Activated CD4-positive, alpha-beta T cell treated with anti-CD3 and anti-CD28 coated beads for 24 hours (primary cell): ENCODE measurements at places on chromosomes 12 and 14.

DNA sequence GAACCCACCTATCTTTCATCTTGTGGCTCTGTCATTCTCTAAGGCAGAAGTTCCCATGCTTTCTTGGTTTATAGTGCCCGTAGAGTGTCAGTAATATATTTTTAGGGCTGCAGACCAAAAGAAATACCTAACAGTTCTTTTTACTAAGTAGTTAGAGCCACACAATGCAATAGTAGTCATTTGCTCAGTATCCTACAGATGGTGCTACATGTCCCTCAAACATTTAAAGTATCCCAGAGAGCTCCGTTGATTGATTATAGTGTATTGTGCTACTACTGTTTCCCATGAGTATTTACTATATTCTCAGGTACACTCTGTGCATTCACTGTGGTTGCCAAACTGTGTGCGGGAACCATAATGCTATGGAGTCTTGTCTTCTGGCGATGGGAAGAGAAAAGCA is 4.7 kb upstream of the PLBD1 start:
- DNase-seq: no peak

- DNase-seq: no peak
Observed at GRCh38 chr14:23931721-23932289, 21.8 kb upstream of the DHRS4 start.

- DNase-seq: no peak
Observed at GRCh38 chr14:98187281-98187680, 1084.7 kb downstream of the BCL11B start.

DNA sequence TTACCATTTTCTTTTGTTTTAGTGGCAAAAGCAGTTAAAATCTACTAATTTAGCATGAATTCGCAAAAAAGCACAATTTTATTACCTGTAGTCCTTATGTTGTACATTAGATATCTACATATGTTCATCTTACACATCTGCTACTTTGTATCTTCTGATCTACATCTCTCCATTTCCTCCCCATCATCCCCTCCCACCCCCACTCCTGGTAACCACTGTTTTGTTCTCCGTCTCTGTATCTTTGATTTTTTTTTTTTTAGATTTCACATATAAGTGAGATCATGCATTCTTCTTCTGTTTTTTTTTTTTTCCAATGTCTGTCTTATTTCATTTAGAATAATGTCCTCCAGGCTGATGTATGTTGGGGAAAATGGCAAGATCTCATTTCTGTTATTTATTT is 922.7 kb downstream of the VRK1 start:
- no peak for DNase-seq

DNA sequence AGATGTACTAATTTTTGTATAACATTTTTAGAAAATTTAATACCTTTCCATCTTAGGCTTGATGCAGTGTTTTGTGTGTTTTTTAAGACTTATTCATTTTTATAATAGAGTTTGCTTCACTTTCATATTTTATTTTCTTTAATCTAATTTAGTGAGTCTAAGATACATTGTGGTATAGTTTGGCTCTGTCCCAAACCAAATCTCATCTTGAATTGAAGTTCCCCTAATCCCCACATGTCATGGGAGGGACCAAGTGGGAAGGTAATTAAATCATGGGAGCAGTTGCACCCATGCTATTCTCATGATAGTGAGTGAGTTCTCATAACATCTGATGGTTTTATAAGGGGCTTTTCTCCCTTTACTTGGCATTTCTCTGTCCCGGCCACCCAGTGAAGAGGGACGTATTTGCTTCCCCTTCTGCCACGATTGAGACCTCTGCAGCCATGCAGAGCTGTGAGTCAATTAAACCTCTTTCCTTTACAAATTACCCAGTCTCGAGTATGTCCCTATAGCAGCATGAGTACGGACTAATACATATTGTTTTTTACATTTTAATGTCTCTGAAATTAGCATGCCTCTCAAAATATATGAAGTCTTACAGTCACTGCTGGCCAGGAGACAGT is 34.9 kb downstream of the GABARAPL1 start:
- DNase-seq: no peak

DNA sequence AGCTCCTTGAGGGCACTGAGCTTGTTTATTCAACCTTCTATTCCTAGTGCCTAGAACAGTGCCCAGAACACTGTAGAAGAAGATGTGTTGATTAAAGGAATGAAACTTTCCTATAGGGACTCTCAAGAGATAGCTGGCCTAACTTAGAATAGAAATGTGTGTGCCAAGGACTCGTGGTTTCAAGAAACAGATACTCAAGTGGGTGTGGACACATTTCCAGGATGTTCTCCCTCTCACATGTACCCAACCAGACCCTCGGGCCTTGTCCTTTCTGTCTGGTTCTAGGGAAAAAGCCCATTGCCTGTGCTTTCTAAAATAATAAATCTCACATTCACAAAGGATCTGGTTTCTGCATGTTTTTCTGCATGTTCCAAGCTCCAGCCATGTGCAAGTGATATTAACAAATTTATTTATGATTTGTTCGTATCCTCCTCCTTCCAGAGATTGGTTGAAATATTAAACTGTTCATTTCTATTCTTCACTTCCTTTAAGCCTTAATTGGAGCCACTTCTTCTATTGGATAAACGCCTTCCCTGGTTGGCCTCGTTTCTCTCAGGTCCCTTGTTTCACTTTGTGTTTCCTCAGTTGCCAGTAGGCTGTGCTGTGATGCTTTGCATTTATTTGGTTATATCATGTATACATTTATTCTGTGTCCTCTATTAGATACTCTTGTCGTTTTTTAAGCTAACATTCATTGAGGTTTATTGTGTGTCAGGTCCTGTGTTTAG is 89.8 kb downstream of the CRADD start:
- DNase-seq: no peak

- DNase-seq: no peak
Observed at GRCh38 chr14:99264691-99265450, 7.1 kb downstream of the BCL11B start.

DNA sequence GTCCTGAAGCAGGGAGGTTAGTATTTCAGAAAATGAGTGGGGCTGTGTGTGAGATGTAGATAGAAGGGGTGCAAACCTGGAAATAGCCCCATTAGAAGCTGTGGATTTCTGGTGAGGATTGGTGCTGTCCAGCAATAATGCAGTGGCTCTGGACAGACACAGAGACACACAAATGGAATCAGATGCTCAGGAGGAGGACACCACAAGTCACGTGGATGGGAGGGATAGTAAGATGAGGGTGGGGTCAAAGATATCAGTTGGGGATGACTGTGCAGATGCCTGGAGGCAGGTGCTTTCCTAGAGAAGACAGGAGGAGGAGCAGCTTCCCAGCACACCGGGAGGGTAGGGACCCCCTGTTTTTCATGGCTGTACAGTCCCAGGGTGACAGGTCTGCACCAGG is 136.5 kb downstream of the PLXNC1 start:
- no peak for DNase-seq

DNA sequence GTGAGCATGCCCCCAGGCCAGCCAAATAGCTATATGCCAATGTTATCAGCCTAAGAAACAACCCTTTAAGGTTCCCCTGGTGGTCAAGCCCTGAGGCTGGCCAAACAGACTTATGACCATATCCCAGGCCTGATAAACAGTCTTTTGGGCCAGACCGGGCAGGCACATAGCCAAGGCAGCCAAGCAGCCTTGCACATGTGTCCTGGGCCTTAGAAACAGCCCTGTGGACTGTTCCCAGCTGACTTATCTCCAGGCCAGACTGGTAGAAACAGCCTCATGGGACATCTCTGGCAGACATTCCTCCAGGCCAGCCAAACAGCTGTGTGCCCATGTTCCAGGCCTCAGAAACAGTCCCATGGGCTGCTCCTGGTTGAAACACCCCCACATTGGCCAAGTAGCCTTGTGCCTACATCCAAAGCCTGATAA is 295.0 kb upstream of the MGAT4C start:
- DNase-seq: no peak

- DNase-seq: no peak
Observed at GRCh38 chr12:124884587-124885438, 21.1 kb upstream of the SCARB1 start.

DNA sequence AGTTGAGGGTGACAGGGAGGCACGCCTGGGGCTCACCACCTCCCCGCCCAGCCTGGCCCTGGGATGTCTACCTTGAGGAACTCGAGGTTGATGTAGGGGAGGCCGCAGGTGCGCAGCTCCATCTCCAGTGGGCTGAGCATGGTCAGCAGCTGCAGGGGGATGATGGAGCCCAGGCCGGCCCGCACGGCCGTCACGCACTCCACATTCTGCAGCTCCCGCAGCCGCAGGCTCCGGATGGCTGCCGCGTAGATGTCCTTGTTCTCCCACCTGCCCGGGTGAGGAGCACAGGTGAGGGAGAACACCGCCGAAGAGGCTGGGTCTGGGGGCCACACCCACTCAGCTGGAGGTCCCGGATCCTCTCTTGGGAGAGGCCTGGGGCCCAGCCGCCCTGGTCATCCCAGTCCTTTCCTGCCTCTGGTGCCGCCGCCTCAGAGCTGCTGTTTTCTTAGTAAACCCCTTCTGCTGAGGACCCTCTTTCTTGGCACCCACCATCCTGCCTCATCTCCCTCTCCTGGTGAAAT is 38.2 kb downstream of the TRAFD1 start:
- DNase-seq: no peak

- no peak for DNase-seq
Observed at GRCh38 chr14:50531595-50532501, 521 bp downstream of the MAP4K5 start.

DNA sequence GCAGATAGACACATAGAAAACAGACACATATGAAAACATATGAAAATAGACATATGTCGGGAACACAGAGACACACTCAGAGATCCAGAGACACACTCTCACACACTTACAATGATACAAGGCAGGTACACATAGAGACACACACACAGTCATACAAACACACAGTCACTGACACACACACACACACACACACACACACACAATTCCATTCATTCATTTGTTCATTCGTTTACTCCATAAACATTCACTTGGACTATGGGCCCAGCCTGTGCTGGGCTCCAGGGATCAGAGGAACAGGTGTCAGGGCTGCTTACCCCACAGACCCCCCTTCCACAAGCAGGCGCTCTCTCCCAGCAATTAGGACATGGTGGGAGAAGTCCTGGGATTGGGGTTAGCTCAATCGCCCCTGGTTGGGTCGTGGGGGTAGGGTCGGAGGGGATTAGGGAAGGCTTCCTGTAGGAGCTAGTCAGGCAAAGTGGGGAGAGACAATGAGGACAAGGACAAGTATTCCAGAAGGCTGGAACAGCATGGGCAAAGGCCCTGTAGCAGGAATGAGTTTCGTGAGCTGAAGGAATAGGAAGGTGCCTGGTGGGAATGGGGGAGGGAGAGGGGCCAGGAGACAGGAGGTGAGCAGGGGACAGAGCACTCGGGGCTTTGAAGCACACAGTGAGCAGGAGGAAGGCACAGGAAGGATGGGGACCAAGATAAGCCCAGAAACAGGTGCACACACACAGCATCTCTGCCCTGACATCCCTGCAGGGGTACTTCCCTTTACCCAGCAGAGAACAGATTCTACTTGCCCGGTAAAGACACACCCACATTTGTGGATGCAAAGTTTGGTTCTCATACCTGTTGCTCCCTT is 6.5 kb downstream of the RASAL1 start:
- DNase-seq: no peak

DNA sequence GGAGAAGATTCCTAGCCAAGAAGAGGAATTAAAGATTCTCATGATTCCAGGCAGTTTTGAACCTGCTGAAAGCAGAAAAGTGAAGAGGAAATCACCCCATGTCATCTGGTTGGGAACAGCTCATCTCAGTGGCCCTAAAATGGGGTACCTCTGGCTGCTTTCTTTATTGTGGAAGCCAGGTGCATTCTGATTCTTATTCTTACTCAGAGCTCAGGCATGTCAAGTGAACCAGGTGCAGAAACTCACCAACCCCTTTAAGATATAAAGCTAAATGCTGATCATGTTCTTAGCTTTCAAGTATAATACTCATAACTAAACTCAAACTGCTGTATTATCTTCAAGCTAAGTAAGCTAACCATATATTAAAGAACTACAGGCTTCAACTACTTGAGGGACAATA is 253.9 kb upstream of the ARID2 start:
- DNase-seq: no peak

DNA sequence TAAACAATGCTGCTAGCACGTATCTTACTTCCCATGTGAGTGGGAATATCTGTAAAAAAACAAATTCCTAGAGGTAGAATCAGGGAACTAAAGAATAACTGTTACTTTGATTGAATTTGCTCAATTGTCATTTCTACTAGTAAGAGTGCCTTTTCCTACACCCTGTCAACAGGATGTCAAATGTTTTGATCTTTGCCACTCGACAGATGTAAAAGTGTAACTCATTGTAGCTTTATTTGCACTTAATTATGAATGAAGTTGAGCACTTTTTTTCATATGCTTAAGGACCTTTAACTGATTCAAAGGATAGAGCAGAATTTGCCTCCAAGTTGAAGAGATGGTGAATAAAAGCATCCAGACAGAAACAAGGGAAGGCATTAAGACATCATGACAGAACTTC is 104.5 kb downstream of the PPP1R12A start:
- no peak for DNase-seq
